Activated CD8-positive, alpha-beta T cell treated with anti-CD3 and anti-CD28 coated beads for 36 hours (primary cell): ENCODE measurements at places on chromosomes 12 and 14. TPM values are rescaled to one million over a fixed set of nuclear protein-coding genes. Genes with fewer than 3 reads are reported as not detected.

DNA sequence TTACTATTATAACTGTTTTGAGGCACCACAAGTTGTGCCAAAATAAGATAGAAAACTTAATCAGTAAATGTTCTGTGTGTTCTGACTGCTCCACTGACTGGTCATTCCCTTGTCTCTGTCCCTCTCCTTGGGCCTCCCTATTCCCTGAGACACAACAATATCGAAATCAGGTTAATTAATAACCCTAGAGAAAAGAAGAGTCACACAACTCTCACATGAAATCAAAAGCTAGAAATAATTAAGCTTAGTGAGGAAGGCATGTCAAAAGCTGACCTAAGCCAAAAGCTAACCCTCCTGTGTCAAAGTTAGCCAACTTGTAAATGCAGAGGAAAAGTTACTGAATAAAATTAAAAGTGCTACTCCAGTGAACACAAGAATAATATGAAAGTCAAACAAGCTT is 53.8 kb upstream of the CCDC196 start:
- no peaks in the 10 kb centered on the region for H3K4me1 ChIP-seq
- DNase-seq = no peak
- no peak overlapping the region for H3K4me3 ChIP-seq

DNA sequence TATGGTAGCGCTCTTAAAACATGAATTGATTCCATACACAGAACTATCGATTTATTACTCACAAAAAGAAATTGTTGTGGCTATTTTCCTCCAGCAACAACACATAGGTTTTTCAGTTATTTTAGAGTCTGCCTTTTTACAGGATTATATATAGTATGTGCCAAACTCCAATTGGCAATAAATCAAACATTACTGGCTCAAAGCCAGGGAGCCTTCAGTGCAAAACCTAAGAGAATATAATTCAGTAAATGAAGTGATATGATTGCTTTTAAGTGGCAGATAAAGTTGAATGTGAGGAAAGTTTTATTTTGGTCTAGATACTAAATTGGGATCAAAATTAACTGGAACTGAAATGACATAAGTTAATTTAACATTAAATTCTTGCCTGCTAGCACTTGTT is 234.8 kb downstream of the PIK3C2G start:
- H3K4me1 ChIP-seq = no peaks in the 10 kb centered on the region
- DNase-seq = no peak
- no peaks in the 10 kb centered on the region for H3K36me3 ChIP-seq
- no peaks in the 10 kb centered on the region for H3K27me3 ChIP-seq
- H3K27ac ChIP-seq = no peak overlapping the region

DNA sequence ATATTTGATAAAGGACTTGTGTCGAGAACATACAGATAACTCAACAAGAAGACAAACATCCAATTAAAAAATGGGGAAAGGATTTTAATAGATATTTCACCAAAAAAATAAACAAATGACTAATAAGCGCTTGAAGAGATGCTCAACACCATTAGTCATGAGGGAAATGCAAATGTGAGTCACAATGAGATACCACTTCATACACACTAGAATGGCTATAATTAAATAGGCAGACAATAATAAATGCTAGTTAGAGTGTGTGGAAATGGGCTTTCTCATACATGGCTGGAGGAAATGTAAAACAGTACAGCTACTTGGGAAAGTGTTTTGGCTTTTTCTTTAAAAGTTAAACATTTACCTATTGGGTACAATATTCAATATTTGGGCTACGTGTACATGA is 34.8 kb downstream of the DLK1 start:
- H3K27ac ChIP-seq = no peak overlapping the region
- no peaks in the 10 kb centered on the region for H3K4me1 ChIP-seq
- no peak overlapping the region for H3K4me3 ChIP-seq
- H3K36me3 ChIP-seq = no peaks in the 10 kb centered on the region

GRCh38 chr14:100878271-100879146 is 25.0 kb downstream of the RTL1 start:
- no peak for DNase-seq
- H3K27me3 ChIP-seq = no peaks in the 10 kb centered on the region
- H3K4me3 ChIP-seq = no peak overlapping the region

GRCh38 chr12:32583534-32583933 is 95.6 kb upstream of the DNM1L start:
- H3K27me3 ChIP-seq = no peaks in the 10 kb centered on the region
- DNase-seq = no peak
- H3K4me1 ChIP-seq = peaks cover 37% of the 10 kb centered on the region
- H3K4me3 ChIP-seq = no peak overlapping the region

NUAK1 gene
- total RNA-seq = not detected
